Activated CD4-positive, alpha-beta T cell treated with anti-CD3 and anti-CD28 coated beads, Interleukin-2, amount 50 U/mL, for 48 hours (primary cell): ENCODE measurements at places on chromosomes 4 and X.

GRCh38 chr4:83417566-83417965 lies 38.1 kb downstream of the HELQ start:
- no peak for DNase-seq

GRCh38 chr4:89755220-89755619 lies 81.7 kb downstream of the SNCA start:
- no peak for DNase-seq

DNA sequence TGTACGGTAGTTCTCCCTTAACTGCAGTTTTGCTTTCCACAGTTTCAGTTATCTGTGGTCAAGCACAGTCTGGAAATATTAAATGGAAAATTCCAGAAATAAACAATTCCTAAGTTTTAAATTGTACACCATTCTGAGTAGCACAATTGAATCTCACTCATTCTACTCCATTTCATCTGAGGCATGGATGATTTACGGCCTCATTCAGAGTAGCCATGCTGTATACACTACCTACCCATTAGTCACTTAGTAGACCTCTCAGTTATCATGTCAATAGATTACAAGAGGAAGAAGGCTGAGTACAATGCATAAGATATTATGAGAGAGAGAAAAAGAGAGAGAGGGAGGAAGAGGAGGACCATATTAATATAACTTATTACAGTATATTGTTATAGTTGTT lies 77.5 kb downstream of the ENOX2 start:
- DNase-seq, result no peak

DNA sequence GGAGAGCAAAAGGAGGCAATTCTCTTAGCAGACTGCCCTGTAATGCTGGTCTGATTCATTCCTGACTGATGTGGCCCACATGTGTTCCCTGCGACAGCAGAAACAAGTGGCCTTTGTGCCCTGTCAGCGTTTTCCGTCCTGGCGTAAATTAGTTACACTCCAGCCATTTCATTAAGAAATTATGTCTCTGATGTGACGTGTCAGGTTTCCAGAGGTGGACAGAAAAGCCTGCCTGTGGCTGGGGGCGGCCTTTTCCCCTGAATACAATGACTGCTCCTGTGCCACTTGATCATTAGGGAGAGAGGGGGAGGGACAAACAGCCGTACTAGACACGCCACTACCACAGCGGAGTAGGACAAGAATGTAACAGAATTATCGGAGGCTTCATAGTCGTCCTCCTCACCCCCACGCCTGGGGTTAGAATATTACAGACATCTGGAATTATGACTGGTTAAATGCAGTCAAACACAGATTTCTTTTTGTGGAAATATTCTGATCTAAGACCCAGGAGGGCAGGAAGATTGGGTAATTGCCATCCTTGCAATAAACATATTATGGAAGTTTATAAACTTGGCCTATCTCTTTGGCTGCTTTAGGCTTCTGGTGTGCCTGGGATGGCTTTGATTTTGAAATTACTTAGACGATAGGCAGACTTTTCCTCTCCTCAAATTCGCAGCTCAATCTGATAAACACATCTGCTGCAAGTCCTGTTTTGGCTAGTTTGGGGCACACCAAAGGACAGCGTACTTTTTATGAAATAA lies 146.2 kb upstream of the BCOR start:
- no peak for DNase-seq

GRCh38 chrX:129932821-129933321 lies 26.9 kb downstream of the UTP14A start:
- DNase-seq, result peak; percentile 13

DNA sequence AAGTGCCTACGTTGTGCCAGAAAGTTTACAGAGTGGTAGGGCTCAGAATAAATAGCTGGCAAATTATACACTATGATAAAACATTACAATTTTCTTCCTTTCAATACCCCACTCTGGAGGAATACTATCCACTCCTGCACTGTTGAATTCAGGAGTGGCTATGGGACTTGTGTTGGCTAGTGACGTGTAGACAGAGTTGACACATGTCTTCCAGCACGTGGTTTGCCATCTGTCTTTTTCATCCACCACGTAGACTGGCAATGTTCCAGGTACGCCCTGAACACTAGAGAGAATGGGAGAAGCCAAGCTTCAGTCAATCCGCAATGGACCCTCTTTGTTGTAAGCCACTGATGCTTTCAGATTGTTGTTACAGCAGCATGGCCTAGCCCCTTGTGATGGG lies 168.8 kb upstream of the RBPJ start:
- DNase-seq, result no peak

- DNase-seq, result no peak
These were observed 9.3 kb downstream of the CNKSR2 start for GRCh38 chrX:21383546-21383945.

- DNase-seq, result no peak
These were observed 73.3 kb downstream of the TASL start for GRCh38 chrX:30504309-30504708.

GRCh38 chr4:62135565-62136156 lies 935.5 kb downstream of the ADGRL3 start:
- DNase-seq, result no peak

DNA sequence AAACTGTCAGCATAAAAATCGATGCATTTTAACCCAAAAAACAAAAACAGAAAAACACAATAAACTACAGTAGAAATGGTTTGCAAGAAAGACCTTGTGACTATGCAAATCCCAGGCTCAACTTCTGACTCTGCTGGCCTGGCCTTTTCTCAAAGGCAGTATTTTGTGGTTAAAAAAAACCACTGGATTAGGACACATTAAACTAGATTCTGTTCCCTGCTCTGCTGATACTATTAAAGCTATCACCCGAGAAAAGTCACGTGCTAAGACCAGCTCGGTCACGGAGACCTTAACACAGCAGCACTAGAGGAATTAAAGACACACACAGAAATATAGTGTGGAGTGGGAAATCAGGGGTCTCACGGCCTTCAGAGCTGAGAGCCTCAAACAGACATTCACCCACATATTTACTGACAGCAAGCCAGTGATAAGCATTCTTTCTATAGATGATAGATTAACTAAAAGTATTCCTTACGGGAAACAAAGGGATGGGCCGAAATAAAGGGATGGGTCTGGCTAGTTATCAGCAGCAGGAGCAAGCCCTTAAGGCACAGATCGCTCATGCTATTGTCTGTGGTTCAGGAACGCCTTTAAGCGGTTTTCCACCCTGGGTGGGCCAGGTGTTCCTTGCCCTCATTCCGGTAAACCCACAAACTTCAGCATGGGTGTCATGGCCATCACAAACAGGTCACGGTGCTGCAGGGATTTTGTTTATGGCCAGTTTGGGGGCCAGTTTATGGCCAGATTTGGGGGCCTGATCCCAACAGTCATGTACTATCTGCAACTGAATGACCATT lies 16.1 kb downstream of the CBR4 start:
- no peak for DNase-seq

DNA sequence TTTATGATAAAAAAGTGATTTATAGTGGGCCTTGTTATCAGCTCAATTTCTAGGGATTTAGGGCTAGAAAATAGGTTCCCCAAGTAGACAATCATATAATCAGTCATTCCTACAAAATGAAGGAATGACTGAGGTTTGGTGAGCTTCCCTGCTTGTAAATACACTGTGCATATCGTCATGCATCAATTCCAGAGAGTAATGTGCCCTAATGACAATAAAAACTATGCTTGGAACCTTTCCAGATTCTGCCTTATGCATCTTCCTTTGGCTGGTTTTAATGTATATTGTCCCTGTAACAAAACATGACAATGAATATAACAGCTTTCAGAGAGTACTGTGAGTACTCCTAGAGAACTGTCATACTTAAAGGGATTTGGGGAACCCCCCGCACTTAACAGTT lies 1310.9 kb downstream of the PCDH7 start:
- no peak for DNase-seq

DNA sequence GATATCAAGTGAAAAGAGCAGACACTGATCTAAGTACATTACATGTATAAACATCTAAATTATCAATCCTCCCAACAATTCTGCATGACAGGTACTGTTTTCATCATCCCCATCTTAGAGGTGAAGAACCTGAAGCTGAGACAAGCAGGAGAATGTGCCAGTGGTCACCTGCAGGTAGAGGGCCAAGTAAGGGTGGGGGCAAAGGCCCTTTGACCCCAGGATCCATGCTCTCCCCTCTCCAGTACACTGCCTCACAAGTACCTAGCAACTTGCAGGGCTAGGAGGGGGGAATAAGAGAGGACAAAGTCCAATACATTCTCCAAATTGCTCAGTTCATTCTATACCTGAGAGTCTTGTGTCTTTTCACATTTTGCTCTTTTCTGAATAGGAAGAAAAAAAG lies 8.3 kb upstream of the MAP7D2 start:
- DNase-seq, result no peak

- no peak for DNase-seq
These were observed 155.6 kb upstream of the PITX2 start for GRCh38 chr4:110778521-110778920.

DNA sequence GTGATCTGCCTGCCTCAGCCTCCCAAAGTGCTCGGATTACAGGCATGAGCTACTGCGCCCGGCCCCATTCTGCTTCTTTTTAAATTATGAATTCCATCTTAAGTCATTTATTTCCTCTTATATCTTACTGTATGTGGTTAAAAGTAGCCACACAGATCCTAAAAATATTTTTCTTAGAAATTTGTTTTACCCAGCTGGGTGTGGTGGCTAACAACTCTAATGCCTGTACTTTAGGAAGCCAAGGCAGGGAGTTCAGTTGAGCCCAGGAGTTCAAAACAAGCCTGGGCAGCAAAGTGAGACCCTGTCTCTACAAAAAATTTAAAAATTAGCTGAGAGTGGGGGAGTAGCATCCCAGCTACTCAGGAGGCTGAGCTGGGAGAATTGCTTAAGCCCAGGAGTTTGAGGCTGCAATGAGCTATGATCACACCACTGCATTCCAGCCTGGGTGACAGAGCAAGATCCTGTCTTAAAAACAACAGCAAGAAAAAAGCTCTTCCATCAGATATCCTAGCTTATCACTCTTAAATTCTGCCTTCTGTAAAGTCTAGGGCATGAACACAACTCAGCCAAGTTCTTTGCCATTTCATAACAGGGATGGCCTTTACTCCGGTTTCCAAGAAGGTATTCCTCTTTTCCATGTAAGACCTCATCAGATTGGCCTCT lies 15.1 kb upstream of the AFF1 start:
- DNase-seq, result no peak

DNA sequence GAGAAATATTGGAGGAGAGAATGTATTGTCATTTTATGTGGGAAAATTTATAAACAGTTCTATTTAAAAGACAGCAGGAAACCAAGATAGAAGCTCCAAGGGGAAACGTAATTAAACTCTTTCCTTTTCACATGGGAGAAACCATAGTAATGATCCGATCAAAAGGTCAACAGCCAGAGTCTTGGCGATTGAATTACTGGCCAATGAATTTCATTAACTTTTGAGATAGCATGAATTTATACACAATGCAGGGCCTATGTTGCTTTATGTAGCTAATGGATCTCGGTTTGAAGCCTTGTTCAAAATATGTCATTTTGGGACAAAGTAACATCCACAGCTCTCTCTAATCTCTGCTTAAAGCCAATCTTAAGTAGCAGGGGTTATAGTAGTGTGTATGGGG lies 897.5 kb upstream of the NDST4 start:
- DNase-seq, result no peak

- DNase-seq, result peak; percentile 49
These were observed 63.5 kb downstream of the GPC3 start for GRCh38 chrX:133921764-133922389.

- DNase-seq, result no peak
These were observed 125.1 kb downstream of the CAMK2D start for GRCh38 chr4:113636438-113636818.

DNA sequence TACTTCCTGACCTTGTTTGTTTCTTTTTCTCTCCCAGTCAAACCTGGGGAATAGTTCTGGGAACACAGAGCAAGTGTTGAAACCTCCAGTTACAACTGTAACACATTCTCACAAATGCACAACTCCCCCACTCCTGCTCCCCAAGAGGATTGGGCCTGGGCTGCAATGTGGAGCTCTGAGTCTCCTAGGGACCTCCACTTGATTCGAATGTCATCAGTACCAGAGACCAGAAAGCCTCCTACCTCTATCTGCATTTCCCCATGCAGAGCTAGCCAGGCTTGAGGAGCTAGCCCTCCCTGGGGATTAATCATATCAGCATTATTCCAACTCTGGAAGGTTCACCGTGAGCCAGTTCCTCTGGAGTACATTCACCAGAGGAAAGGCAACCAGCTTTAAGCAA lies 41.7 kb upstream of the CITED1 start:
- DNase-seq, result no peak

DNA sequence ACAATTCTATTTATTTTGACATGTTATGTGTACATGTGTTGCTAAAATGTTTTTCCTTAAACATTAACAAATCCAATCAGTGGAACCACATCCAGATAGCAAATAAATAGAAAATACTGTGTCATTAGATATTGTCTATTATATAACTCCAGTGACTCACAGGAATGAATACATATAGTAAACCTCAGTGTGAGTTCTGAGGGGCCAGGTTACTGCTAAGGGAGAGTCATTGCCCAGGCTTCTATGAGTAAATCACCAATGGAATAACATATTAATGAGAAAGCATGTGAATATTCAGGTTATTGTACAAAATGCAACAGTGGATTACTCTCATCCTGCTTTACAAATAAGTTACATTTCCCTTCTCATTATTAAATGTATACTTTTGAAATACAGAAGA lies 27.2 kb downstream of the TACR3 start:
- DNase-seq, result no peak

DNA sequence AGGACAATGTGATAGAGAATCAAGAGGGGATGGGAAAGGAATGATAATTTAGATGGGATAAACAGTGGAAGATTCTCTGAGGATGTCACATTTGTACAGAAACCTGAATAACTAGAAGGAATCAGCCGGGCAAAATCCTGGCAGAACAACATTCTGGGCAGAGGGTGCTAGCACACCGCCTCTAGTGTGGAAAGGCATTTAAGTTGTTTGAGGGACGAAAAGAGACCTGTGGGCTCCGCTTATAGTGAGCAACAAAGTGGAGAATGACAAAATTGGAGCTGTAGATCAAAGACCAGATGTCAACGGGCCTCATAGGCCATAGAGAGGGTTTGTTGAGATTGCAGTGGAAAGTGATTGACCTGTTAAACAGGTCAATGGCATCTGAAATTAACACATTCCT lies 596.0 kb upstream of the SLIT2 start:
- DNase-seq, result no peak

DNA sequence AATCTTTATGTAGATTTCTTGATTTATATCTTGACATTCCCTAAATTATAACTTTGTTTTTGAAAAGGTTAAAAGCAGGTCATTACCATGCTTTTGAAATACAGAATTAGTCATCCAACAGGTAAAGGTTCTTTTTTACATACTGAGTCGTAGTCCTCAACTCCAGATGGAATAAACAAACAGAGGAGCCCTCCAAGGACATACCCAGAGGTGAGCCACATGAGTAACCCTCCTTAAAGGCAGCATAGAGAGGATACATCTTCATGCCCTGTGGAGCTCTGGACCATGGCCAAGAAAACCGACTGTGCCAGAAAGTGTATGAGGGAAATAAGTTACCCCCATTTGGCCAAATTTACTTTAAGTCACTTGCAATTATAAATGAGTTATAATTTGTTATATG lies 95.3 kb upstream of the MCF2 start:
- DNase-seq, result no peak

DNA sequence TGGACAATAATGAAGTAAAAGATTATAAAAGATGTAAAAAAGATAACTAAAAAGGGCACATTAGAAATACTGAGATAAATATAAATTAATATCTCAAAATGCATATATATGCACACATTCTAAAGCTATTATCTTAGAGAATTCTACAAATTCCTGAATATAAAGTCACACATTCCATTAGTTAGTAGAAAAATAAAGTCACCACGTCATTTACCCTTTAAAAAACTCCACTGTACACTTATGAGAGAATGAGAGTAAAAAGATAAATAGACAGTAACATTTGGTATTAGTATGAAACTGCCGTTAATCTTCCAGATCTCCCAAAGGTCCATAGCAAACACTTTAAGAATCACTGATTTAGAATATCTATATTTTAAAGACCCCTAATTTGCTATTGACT lies 67.2 kb upstream of the IL15 start:
- no peak for DNase-seq
